Stimulated activated CD8-positive, alpha-beta memory T cell treated with anti-CD3 and anti-CD28 coated beads, Interleukin-7, amount 100 ng/mL, for 1 hour (primary cell): ENCODE measurements at places on chromosomes 11 and 22.

GRCh38 chr11:69965821-69966582 is 112.1 kb upstream of the ANO1 start:
- no peak for DNase-seq

DNA sequence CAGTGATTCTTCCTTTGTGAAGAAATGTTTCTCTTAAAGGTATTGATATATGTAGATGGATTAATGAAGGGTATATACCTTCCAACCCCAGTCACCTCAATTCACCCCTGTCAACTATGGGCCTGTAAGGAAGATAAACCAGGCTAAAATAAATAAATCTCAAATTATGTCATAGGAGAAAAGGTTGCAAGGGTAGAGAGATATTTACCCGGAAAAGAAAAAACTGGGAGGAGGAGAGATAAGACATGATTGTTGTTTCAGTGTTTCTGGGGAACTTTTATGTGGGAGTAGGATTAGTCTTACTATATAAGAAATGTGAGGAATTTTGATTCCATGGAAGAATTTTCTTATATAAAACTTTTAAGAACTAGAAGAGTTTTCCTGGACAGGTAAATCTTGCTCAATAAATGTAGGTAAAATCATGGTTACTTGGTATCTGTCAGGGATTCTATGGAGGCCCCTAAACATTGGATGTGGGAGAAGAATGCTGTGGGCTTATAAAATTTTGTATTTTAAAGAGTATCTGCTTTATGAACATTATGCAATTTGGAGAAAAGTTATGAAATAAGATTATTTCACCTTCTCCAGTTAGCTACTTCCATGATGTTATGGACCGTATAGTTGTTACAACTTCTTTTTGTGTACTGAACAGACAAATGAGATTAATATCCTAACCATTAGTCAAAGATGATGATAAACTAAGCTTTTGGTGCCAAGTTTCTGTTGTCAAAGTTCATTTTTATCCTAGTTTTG is 6.4 kb downstream of the YAP1 start:
- DNase-seq = no peak

DNA sequence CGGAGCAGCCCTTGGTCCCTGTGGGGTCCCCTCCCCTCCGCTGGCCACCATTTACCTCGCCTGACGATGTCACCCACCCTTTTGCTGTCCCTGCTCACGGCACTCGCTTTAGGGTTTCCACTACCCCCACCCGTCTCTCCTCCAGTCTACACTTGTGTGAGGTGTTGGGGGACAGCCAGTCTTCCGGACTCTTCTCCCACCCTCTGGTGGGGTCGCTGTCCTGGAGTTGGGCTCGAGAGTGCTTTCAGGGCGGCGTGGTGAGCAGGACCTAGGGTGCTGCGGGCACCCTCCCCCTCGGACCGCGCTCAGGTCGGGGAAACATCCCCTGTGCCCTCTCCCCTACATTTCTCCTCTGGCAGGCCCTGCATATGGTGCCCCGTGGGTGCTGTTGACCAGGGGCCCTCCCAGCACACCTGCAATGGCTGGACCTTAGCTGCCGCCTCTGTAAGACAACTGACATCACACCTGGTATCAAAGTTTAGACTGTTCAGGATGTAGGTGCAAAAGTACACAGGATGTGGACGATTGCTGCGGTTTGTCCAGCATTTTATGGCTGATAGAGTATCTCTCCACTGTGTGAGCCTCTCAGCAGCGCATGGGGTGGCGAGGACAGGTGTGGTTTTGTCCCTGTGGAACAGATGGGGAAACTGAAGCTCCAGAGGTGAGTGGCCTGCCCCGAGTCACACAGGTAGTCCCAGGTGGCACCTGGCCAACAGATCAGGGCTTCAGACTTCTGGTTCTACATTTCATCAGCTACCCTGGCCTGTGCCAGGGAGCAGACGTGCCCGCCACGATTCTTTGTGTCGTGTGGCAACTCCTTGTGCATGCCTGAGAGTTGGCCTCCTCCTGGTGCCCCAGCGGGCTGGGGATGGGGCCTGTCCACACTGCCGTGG is 1.2 kb downstream of the GRK2 start:
- no peak for DNase-seq

GRCh38 chr11:120133216-120134105 is 4.5 kb downstream of the TRIM29 start:
- DNase-seq = no peak

- no peak for DNase-seq
These were observed 120.1 kb downstream of the INSC start for GRCh38 chr11:15234796-15235195.
